ENCODE measurements at places on chromosomes 13 and 19.
A peak's percentile ranks its signal among the peaks of the same experiment; 100 is the strongest.

DNA sequence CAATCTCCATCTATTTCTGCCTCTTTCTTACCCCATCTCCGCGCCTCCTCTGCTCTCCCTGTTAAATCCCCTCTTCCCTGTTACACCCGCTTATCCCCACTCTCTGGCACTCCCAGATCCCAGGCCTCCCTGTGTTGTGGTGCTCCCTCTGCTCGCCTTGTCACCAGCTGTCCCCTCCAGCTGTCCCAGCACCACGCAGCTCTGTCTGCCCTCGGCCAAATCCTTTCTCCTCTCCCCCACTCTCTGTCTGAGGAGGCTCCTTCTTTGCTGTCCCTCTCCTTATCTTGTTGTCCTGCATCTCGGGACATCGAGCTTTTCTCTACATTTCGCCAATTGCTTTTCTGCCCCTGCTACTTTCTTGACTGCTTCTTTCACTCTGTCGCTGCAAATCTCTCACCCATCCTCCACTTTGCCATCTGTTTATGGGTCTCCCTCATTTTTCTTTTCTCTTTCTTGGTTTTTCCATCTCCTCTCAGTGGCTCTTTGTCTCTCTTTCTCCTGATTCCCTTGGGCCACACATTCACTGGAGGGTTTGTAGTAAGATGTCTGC is 941 bp downstream of the ZNF160 start:
- DNase-seq, result no peak

- DNase-seq, result no peak
Observed at GRCh38 chr19:46475986-46476385, 4.6 kb upstream of the PNMA8A start.

DNA sequence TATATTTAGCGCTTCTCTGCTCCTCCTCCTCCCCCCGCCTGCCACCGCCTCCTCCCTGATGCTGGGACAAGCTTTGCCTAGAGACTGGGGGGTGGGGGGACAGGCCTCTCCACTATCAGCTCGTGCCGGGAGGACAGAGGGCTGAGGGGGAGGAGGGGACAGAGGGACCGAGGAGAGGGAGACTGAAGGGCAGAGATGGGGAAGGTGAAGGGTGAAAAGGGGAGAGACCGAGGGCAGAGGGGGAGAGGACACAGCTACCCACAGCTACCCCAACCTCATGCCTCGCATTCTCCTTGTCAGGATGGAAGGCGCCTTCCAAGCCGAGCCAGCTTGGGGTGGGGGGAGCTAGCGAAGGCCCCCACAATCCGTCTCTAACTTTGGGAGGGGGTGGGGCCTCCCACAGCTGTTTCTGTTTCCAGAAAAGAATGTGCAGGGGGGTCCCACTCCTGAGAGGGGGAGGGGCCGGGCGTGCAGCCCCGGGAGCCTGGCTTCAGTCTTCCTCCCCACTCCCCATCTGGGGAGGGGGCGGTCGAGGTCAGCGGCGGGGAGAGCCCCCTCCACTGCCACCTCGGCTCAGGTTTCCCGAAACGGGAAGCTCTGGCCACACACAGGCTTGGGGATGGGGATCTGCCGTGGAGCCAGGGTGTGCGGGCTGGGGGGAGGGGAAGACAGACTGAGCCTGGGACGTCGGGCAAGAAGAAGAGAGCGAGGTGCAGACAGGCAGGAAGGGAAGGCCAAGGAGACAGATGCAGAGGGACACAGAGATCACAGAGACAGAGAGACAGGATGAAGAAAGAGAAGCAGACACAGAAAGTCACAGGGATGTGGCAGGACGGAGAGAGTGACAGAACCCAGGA is 1.6 kb downstream of the DACT3 start:
- DNase-seq, result no peak

GRCh38 chr19:14366529-14366928 is 14.7 kb upstream of the ADGRE5 start:
- DNase-seq, result peak; percentile 83

DNA sequence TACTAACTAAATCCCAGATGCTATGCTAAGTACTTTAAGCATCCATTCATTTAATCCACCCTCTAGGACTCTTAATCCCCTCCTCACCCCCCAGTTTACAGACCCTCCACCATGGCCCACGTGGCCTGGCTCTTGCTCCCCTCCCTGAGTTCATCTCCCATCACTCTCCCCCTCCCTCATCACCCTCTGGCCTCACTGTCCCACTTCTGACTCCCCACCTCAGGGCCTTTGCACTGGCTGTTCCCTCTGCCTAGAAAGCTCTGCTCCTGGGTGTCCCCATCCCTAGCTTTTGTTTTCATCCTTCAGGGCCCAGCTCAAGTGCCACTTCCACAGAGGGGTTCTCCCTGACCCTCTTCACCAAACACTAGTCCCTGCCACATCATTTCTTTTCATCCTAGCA is 4.2 kb downstream of the B9D2 start:
- DNase-seq, result no peak

GRCh38 chr19:46746281-46747057 is at the start of gene STRN4:
STRN4 (minus strand) TSS chr19:46746450; CDS start chr19:46746430, 20 bp downstream.
- peak; percentile 63 for DNase-seq

- no peak for DNase-seq
Observed at GRCh38 chr13:49693191-49693733, 2.0 kb upstream of the EBPL start.

- no peak for DNase-seq
Observed at GRCh38 chr13:110327051-110327721, 20.1 kb downstream of the COL4A2 start.

GRCh38 chr13:103143432-103143831 is 77.2 kb upstream of the SLC10A2 start:
- DNase-seq, result no peak

DNA sequence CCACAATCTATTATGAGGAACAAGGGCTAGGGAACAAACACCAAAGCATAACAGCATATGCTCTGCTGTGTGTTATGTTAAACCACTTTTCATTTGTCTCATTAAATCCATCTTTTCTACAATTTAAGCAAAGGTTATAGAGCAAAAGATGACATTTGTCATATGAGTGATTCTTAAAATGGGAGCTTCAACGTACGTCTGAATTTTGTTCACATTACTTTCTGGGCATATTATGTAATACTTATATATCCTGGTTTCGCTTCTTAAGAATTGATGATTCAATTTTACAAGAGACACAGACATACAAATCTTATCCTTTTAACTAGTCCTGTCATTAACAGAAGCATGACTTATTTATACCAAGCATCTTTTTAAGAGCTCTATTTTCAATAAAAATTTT is 3.3 kb upstream of the TPP2 start:
- DNase-seq, result no peak

- DNase-seq, result no peak
Observed at GRCh38 chr13:85408415-85408814, 390.8 kb downstream of the SLITRK6 start.

GRCh38 chr13:95382411-95382810 is 81.2 kb upstream of the ABCC4 start:
- no peak for DNase-seq

GRCh38 chr13:71770710-71771109 is 96.3 kb downstream of the DACH1 start:
- DNase-seq, result no peak
